ENCODE measurements at places on chromosomes 7 and 10. TPM values are rescaled to one million over a fixed set of nuclear protein-coding genes. Genes with fewer than 3 reads are reported as not detected.

The CRTAC1 gene
- polyA plus RNA-seq, result 4.4 TPM

The KLHL7 gene
- 54.4 TPM for polyA plus RNA-seq

The KAZALD1 gene
- polyA plus RNA-seq, result 12.4 TPM

The CCDC146 gene
- 17.5 TPM for polyA plus RNA-seq

The RABGEF1 gene
- 31.6 TPM for polyA plus RNA-seq

The PLEKHS1 gene
- 0.14 TPM for polyA plus RNA-seq

The NKX1-2 gene
- polyA plus RNA-seq, result not detected

The SPDYE2 gene
- 3.2 TPM for polyA plus RNA-seq

The CALML5 gene
- not detected for polyA plus RNA-seq

The OPALIN gene
- polyA plus RNA-seq, result not detected

The ZCWPW1 gene
- polyA plus RNA-seq, result 5.2 TPM

The MICALL2 gene
- 5.4 TPM for polyA plus RNA-seq

The COL26A1 gene
- 22.4 TPM for polyA plus RNA-seq

- DNase-seq, result no peak
These were observed 371.0 kb downstream of the FRMD4A start for GRCh38 chr10:13959443-13960359.

DNA sequence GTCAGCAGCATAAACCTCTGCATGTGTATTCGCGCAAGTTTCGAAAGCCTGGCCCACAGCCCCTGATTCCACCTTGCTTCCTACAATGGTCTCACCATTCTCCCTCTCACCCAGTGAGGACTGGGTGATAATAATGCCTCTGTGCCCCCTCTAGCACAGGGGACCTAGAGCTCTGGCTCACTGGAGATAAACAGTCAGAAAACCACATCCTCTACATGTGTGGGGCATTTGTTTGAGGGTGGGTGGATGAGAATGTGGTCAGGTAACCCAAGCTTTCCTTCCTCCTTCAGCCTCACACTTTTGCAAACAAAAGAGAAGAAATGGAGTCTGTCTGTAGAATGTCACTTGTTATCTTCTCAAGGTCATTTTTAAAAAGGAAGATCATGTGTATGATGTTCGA, 373.5 kb downstream of the KCNMA1 start:
- no peak for DNase-seq

DNA sequence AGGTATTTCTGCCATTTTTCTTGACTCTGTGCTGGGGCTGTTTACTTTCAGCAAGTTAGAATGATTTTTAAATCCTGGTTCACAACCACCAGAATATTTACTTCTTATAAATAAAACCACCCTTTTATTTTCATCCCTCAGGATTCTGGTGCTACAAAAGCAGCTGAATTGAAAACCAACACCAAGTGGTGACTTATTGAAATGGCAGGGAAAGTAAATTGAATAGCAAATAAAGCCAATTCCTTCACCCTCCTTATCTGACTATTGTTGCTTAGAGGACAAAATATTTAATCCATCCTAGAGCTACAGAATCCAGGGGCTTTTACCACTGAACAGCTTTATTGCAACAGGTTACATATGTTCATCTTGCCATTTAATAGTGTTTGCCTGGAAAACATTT, 828.6 kb upstream of the GHITM start:
- no peak for DNase-seq

GRCh38 chr10:78081292-78081691, 47.6 kb downstream of the RPS24 start:
- no peak for DNase-seq

GRCh38 chr7:98312201-98312600, 30.7 kb downstream of the BRI3 start:
- no peak for DNase-seq

GRCh38 chr10:42975005-42975493, 101.8 kb upstream of the RET start:
- no peak for DNase-seq

DNA sequence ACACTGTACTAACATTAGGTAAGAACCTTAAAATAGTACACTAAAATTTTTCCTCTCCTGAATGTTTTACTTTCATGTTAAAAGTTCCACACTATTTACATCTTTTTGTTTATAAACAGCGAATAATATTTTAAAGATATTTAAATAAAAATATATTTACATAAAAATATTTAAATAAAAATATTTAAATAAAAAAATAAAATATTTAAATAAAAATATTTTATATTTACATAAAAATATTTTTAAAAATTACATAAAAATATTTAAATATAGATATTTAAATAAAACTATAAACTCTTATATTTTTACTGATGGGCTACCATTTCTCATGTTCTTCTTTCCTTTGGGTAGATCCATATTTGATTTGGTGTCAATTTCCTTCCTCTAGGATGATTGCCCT, 619.0 kb downstream of the ANKRD7 start:
- DNase-seq, result no peak

GRCh38 chr10:128812000-128812399, 655.0 kb upstream of the MGMT start:
- DNase-seq, result no peak

GRCh38 chr7:2815875-2816245, 28.2 kb downstream of the GNA12 start:
- DNase-seq, result no peak

GRCh38 chr10:79932841-79933379, 16.0 kb downstream of the SFTPD start:
- no peak for DNase-seq

GRCh38 chr7:131331806-131332205, 4.1 kb downstream of the MKLN1 start:
- DNase-seq, result no peak

GRCh38 chr10:102185811-102186527, 33.8 kb downstream of the NOLC1 start:
- no peak for DNase-seq

- no peak for DNase-seq
These were observed 117.9 kb upstream of the TMEM168 start for GRCh38 chr7:112908086-112908485.

- DNase-seq, result no peak
These were observed 828 bp downstream of the BNIP3 start for GRCh38 chr10:131980761-131981428.

DNA sequence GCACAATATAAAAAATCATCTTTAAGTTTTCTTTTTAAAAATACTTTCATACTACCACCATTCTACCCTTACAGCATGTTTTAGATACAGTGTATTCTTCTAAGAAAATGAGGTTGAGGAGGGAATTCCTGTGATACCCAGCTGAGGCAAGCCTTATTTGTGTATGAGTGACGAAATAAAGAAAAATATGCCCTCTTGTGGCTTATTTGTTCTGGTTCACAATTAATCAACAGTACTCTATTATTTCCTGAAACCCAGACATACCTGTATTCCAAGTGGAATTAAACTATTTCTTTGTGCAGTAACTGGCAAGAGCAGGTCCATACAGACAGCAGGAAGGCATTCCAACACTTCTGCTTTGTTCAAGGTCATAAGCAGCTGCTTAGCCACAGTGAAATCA, 4.5 kb upstream of the SEMA3D start:
- no peak for DNase-seq

GRCh38 chr7:41002741-41003610, 699.9 kb downstream of the INHBA start:
- no peak for DNase-seq

DNA sequence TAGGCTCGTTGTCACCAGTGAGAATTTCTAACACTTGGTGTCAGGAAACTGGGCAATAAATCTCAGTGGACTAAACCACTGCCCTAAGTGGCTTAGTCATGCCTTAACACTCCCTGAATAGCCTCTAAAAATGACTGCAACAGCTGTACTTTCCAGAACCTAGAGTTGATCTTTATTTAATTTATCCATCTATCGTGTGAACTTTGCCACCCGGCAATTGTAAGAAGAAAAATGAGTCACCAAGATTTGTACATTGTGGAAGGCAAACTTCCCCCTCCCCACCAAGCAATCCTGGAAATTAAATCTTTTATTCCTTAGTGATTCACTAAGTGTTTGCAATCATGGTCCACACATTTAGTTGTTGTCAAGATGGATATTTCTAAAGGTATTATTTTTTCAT, 47.1 kb downstream of the NXPH1 start:
- DNase-seq, result no peak

DNA sequence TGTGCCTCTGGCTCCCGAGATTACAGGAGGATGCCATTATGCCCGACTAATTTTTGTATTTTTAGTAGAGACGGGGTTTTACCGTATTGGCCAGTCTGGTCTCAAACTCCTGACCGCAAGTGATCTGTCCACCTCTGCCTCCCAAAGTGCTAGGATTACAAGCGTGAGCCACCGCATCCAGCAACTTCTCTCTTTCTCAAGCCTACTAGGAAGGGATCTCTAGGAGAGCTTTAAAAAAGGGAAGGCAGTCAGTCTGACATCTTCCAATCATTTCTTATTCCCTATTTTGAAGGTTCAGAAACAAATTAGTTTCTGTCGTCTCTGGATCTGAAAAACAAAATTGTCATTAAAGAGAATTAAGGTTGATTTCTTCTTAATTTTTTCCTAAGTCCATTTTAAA, 2.5 kb upstream of the TMEM26 start:
- no peak for DNase-seq

GRCh38 chr7:43844257-43844656, 25.1 kb downstream of the MRPS24 start:
- no peak for DNase-seq

DNA sequence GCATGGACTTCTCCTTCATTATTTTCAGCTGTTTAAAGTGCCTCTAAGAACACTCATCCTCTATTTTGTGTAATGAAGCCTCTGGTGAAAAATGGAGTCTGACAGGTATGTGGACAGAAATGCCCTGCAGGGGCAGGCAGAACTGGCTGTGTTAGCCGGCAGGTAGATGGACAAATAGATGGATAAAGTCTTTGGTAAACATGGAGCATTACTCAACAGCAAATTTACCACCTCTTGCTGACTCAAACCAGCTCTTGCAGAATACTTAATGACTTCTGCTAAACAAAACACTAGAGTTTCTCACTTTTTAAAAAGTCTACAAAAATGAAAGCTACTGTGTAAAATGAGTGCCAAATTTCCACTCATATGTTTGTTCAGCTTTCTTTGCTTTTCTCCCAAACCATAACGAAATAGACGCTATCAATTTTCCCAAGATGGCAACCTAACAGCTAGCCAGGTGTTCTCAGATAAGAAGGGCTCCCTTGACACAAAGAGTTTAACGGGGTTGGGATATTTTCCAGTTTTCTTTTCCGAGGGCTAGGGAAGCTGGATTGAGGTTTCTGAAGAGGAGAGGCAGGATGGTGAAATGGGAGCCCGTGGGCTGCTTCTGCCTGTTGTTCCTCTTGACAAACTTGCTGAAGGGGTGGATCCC, 71.9 kb upstream of the HABP2 start:
- DNase-seq, result no peak

- DNase-seq, result no peak
These were observed 14.9 kb downstream of the CAMK2G start for GRCh38 chr10:73859428-73859783.

DNA sequence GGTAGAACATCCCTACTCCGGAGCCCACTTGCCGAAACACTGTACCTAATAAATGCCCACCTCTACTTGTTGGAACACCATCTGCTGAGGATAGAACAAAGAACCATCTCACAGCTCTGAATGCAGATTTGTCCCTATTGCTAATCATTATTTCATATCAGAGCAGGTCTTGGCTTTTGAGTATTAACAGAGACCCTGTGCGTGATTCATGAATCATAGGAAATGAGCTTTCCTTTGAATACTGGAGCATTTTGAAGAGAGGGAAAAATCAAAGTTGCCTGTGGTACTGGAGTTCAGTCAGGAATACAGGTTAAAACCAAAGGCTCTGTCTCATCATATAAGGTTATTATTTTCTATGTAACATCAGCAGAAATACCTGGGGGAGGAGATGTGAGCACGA, 1132.3 kb downstream of the XPNPEP1 start:
- DNase-seq, result no peak

DNA sequence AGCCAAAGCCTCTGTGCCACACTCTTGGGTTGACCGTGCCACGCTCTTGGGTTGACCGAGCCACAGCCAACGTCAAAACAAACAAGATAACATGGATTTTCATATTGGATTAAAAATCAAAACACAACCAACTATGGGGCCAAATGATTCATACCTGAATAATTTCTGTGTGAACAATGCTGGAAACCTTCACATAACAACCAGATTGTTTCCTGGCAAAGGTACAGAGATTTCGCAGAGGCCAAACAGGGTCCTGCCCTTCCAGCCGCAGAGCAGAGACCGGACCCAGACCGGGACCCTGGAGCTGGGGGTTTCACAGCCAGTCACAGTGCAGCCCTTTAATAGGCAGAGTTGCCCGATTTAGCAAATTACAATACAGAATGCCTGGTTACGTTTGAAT, 40.5 kb downstream of the ITIH5 start:
- DNase-seq, result no peak

DNA sequence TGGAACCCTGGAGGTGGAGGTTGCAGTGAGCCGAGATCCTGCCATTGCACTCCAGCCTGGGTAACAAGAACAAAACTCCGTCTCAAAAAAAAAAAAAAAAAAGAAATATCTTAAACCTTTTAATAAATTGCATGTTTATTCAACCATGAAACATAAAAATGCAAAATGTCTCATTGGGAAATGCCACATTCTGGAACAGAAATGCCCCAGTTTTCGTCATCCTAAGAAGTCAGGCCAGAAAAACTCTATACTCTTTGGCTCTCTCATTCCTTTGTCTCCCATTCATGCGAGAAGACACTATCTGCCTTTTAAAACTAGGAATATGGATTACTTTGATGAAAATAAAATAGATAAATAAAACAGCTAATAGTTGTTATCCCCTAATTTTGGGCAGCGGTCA, 21.5 kb upstream of the ABLIM1 start:
- DNase-seq, result no peak

DNA sequence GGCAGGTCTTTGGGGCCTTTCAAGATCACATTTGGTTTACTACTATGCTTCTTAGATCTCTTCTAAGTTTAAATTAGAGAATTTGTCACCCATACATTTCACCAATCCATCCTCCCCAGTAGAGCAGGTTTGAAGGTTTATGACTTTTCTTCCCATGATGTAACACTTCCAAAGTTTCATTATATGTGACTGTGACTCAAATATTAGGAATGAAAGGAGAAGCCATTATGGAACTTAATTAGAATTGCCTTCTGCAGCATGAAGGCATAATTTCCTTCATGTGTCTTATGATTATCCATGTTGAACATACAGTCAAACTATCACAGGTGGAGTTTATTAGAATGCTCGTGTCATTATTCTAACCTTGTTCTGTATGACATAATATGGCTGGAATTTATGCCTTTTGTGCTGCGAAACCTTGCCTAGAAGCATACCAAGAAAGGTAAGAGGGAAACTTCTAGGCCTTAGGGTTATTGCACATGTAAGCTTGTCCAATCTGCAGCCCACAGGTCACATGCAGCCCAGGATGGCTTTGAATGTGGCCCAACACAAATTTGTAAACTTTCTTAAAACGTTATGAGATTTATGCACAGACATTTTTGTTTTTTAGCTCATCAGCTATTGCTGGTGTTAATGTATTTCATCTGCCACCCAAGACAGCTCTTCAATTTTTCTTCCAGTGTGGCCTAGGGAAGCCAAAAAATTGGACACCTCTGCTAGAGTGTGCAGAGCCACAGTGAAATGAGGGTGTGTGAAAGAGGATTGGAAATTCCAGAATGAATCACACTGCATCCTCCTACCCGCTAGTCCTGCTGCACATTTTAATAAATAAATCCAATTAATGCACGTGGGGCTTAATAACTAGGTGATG, 133.6 kb downstream of the TMEM26 start:
- DNase-seq, result no peak

- no peak for DNase-seq
These were observed 74.4 kb upstream of the PAX2 start for GRCh38 chr10:100670828-100671479.

Measured in left renal pelvis (tissue), 4 donors.